ENCODE measurements at places on chromosomes 2 and 18. TPM values are rescaled to one million over a fixed set of nuclear protein-coding genes. Genes with fewer than 3 reads are reported as not detected.

SLC5A7 gene
- not detected for total RNA-seq

HOXD8 gene
- 0.45 TPM for total RNA-seq

KCNF1 gene
- not detected for total RNA-seq

ONECUT2 gene
- under 0.01 TPM for total RNA-seq

UGT1A3 gene
- total RNA-seq, result not detected

ABCG8 gene
- total RNA-seq, result not detected

HTR2B gene
- total RNA-seq, result 33.0 TPM

Measured in fibroblast of the aortic adventitia (primary cell).